ENCODE measurements at places on chromosomes 1 and 21.

GRCh38 chr1:21165646-21166045 is 11.1 kb downstream of the EIF4G3 start:
- no peak for DNase-seq

- peak; percentile 68 for DNase-seq
Observed at GRCh38 chr1:155086128-155086741, 7.6 kb downstream of the EFNA3 start.

DNA sequence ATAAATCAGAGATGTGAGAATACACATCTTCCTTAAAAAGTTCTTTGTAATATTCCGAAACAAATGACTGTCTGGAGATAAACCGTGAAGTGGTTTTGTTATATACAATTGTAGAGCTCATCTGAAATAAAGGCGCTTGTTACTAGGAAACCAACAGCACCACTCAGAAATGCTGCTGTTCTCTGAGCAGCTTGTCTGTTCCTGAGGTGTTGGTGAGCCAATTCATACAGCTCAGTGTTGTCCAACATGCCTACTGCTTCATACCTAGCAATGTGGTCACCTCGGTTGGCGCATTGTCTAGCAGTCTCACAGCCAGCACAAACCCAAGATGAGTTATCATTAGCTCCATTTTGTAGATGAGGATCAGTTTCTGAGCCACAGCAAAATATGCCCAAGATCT is 44.4 kb downstream of the GFI1 start:
- DNase-seq: no peak

DNA sequence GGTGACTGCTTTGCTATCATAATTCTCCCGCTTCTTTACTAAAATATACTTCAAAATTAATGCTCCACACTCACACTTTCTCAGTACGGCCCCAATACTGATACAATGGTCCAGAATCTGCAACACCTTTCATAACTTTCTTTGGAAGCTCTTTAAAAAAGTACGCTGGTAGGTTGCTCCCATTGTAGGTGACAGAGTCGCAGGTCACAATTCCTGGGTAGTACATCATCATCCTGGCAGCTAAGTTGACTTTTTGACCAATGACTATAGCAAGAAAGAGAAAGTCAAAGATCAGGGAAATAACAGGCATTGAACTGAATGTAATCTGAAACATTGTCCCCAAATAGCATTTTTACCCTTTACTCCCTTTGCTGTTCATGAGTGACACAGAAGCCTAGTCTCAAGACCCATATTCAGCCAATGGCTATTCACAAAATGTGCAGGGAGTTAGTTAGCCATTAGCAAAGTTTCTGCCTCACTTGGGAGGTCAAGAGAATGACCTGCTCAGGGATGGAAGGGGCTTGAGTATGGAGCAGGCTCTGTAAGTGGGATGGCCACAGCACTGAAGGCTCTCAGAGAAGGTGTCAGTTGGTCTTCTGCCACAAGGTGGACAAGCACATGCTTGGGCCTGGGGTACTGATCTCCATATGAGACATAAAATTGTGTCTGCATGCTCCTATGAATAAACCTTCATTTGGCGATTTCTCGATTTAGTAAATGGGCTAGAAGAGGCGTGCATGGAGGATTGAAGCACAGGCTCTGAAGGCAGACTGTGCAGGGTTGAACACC is 35.4 kb downstream of the ADCY10 start:
- DNase-seq: no peak

GRCh38 chr1:108661030-108661609 is at the start of gene HENMT1:
HENMT1 (minus strand) TSS chr1:108661093; CDS start chr1:108659884, 1,209 bp downstream.
- DNase-seq: peak; percentile 59

DNA sequence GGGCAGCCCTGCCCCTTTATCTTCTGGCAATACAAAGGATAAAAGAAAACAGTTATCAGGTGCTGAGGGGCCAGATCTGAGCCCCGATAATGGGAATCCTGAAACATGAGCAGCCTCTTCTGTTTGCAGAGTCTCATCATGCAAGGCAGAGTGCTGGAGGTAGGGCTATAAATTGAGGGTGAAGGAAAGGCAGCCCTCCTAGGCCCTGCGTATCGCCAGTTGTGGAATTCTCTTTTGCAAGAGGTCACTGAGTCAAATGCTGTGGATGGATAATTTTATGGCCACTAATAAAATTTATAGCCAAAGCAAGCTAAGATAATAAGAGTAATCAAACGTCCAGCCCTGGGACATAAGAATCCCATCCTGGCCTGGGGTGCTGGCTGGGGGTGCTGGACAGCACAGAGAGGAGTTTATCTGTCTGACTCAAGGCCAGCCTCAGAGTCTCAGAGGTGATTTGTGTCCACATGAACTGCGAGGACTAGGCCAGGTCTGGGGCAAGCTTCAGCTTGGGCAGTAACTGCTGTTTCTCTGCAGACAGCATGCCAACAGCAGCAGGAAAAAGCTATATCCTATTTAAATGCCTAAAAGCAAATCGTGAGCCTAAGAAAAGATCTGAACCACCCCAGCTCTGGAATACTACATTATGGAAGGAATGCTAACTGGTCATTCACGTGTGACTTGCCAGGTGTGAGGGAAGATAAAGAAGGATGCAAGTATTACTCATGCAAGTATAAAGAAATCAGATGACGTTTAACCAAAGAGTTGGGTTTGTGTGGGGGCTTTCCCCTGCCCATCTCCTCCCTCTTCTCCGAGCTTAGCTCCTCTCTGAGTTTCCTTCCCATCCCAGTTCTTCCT is 254.8 kb downstream of the KIF26B start:
- no peak for DNase-seq

- no peak for DNase-seq
Observed at GRCh38 chr21:40490408-40490807, 356.6 kb downstream of the DSCAM start.

GRCh38 chr1:185498207-185498606 is 181.2 kb upstream of the IVNS1ABP start:
- no peak for DNase-seq

- no peak for DNase-seq
Observed at GRCh38 chr1:17276568-17276967, 27.7 kb downstream of the PADI3 start.

DNA sequence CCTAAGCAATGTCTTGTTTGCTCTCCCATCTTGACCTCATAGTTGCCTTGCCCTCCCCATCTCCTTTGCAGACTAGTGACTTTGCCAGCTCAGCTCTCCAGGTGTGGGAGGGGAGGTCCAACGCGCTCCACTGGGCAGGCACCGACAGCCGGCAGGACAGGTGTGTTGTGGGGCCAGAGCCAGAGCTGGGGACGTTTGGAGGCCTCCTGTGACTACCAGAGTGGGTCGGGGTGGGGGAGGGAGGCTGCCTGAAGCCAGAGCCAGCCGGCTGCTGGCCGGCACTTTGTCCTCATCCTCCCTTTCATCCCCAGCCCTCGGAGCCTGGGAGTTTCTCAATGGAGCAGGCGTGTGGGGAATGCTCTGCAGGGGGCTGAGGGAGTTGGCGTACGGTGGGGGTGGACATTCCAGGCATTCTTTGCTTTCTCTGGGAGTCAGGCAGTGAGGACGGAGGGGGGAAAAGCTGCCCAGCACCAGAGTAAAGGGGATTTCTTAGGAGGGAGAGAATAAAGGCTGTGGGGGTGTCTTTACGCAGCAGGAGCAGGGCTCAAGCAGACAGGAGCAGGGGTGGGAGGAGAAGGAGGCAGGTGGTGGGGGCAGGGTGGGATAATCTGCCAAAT is 20.2 kb downstream of the NUAK2 start:
- DNase-seq: no peak

GRCh38 chr1:3120140-3120539 is 51.1 kb downstream of the PRDM16 start:
- no peak for DNase-seq

DNA sequence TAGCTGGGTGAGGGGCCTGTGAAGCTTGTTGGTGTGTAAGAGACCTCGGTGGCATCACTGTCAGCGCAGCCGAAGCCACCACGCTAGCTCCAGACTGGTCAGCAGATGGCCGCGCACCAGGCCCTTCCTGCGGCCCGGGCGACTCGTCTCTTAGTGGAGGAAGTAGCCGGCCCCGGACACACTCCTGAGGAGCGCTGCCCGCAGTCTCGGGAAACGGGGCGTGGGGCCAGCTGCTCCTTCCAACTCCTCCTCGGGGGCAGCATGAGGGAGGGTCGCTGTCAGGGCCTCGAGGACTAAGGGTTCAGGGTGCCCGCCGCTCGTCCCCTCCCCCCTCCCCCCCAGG is 20.4 kb downstream of the H3-3A start:
- no peak for DNase-seq

DNA sequence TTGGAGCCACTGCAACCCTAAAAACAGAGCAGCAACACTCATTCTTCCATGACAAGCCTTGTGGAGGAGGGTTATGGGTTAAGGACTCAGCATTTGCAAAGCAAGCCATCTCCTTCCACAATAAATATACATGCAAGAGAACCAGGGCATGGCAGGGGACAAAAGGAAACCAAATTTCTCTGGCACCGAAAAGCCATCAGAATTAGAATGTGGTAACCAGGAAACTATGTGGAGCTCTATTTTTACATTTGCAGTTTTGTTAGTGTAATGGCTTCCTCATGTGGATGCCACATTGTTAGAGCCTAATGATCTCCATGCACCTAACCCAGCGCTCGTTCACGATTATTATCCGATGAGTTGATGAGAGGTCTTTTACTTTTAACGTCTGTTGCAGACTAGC is 91.7 kb downstream of the NAV1 start:
- DNase-seq: no peak

GRCh38 chr1:65165269-65165993 is 17.4 kb downstream of the AK4 start:
- DNase-seq: no peak

- DNase-seq: no peak
Observed at GRCh38 chr1:10339815-10340214, 59.0 kb upstream of the PGD start.

DNA sequence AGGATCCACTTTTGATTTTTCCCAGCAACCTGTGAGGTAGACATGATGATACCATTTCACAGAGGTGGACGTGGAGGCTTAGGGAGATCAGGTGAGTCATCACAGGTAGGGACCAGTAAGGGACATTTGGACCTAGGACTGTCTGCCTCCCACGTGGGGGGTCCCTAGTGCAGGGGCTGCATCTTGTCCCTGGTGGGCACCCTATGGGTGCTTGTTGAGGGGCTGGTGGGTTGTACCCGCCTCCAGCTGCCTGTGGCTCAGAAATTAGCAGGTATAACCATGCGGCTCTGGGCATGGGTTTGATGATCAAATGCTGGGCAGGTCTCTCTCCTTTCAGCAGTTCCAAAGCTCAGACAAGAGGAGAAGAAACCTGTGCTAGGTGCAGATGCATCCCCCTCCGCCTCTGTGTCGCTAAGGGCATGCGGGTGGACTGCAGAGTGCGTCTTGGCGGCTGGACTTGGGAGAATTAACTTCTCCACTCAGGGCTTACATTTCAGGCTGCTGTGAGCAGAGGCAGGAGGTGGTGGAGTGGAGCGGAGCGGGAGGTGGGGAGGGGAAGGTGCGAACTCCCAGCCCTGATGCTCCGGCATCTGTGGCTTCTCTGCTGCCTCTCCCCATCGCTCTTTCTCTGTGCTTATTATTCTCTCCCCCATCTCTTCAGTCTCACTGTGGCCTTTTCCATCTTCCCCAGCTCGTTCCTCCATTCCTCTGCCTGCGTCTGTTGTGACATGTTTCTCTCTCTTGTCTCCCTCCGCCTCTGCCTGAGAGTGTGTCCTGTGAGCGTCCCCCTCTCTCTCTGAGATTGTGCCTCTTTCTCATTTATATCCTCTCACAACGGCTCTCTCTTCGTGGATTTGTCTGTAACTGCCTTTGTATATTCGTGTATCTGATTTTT is 146.8 kb downstream of the PTPRU start:
- DNase-seq: no peak

GRCh38 chr1:230348386-230349019 is 77.6 kb downstream of the PGBD5 start:
- DNase-seq: no peak

- no peak for DNase-seq
Observed at GRCh38 chr1:37071829-37072228, 37.5 kb upstream of the GRIK3 start.

DNA sequence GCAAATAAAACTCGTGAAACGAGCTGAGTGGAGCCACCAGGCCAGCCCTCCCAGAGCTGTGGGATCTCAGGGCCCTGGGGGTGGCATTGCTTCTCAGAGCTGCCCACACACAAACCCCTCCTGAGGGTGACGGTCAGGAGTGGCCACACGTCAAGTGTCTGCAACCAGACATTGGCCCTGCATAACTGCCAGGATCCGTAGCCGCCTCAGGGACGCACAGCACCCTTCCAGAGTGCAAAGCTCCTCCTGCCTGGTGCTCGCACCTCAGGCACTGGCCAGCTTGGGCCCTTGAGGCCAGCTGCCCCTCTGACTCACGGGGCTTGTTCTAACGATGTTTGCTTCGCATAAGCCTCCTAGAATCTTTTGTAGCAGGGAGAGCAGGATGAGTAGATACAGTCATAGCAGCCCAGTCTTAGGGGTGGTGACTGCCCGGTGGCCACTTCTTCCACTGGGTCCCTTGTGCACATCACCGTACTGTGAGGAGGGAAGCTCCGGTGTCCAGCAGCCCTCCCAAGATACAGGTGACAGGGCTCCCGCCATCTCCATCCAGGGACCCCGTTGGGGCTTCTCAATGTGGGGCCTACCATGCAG is 5.0 kb downstream of the WNT3A start:
- DNase-seq: no peak

DNA sequence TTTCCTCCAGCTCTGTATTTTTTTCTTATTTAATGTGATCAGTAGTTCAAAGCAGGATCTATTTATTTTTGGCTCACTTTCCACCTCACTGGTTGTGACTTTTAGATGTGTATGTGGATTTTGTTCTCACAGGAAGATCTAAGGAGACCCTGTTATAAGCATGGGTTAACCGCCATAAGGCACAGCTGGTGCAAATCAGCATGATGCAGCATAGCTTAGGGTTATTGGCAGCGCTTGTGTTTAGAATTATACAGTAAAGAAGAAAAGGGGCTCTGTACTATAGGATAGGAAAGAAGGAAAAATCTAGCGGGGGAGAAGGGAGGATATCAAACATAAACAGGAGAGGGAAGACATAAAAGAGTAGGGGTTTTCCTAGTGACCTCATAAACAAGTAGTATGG is 26.9 kb upstream of the RGL1 start:
- no peak for DNase-seq

GRCh38 chr1:163914785-163915413 is 593.1 kb downstream of the NUF2 start:
- no peak for DNase-seq

- peak; percentile 56 for DNase-seq
Observed at GRCh38 chr1:145997016-145997717, 788 bp upstream of the TXNIP start.

GRCh38 chr21:45537111-45537745 is 5.0 kb downstream of the SLC19A1 start:
- DNase-seq: no peak

DNA sequence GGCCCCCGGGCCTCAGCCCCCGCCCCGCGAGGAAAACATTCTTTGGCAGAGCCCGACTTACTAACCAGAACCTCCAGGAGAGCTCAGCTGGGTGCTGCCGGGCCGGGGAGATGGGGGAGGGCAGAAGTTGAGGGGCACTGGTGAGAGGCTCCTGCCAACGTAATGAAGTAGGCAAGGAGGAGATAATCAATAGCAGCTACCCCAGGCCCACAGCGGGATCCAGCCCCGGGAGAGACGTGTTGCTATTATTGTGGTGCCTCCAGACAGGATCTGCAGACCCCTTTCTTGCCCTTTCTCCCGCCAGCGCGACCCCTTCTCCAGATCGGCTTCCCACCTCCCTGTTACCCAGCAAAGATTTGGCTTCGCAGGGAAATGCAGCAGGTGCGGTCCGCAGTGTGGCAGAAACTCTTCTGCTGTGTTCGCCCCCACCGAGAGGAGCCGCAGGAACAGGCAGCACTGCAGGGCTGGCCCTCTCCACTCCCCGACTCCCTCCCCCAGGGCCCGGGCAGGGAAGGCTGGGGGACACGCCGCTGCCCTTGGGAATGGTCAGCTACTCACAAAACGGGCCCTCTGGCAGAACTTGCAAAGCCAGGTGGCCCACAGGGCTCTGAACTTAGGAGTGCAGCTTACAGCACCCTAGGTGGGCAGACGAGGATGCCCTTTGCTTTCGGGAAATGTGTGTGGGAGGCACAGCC is 1.5 kb upstream of the KCNA2 start:
- no peak for DNase-seq

All from activated CD4-positive, alpha-beta T cell treated with anti-CD3 and anti-CD28 coated beads, Interleukin-2, amount 50 U/mL, for 24 hours (primary cell).